ENCODE measurements at places on chromosomes 11 and 22. TPM values are rescaled to one million over a fixed set of nuclear protein-coding genes. Genes with fewer than 3 reads are reported as not detected.

Gene BTG4
- total RNA-seq, result not detected

Gene SCGB1C1
- not detected for total RNA-seq

Gene VSIG10L2
- not detected for total RNA-seq

Gene MPZL3
- 13.7 TPM for total RNA-seq

Gene BIRC3
- total RNA-seq, result 33.9 TPM

Gene OR52K1
- total RNA-seq, result not detected

Gene GRIK4
- not detected for total RNA-seq

Gene SCGB1A1
- not detected for total RNA-seq

Gene MRPL17
- total RNA-seq, result 36.1 TPM

Gene SMC1B
- total RNA-seq, result 0.60 TPM

Gene SYCE3
- total RNA-seq, result not detected

Gene C22orf31
- total RNA-seq, result not detected

Gene DERL3
- 12.0 TPM for total RNA-seq

Gene CHRNA10
- total RNA-seq, result 1.7 TPM

Gene EHD1
- 120 TPM for total RNA-seq

Gene ARHGAP20
- total RNA-seq, result not detected

Gene DCHS1
- total RNA-seq, result 0.38 TPM

Gene FOXRED1
- total RNA-seq, result 36.3 TPM

Gene DRICH1
- 1.0 TPM for total RNA-seq

Gene HBB
- total RNA-seq, result not detected

Gene SCARF2
- 1.9 TPM for total RNA-seq

Gene TUB
- total RNA-seq, result 0.03 TPM

Gene RNF215
- total RNA-seq, result 9.2 TPM

Gene ABTB2
- 0.43 TPM for total RNA-seq

Gene PHLDA2
- 1.5 TPM for total RNA-seq

Gene RAC2
- 967 TPM for total RNA-seq

Gene PLA2G6
- total RNA-seq, result 95.5 TPM

Gene CREB3L1
- total RNA-seq, result not detected

Gene TRPC6
- total RNA-seq, result not detected

Gene MMP8
- not detected for total RNA-seq

Gene OR2D2
- total RNA-seq, result not detected

Gene GPHA2
- total RNA-seq, result not detected

Gene PNPLA3
- total RNA-seq, result 0.15 TPM

Gene DMC1
- 9.6 TPM for total RNA-seq

Gene SMIM38
- 0.07 TPM for total RNA-seq

Gene CABP4
- 3.7 TPM for total RNA-seq

Gene ALKBH3
- 28.7 TPM for total RNA-seq

Gene MAPK11
- total RNA-seq, result 8.9 TPM

Gene TMEM191C
- total RNA-seq, result 2.3 TPM

Gene P2RX6
- 0.48 TPM for total RNA-seq

Gene ANO3
- not detected for total RNA-seq

Gene CASP5
- total RNA-seq, result not detected

Gene SUSD2
- 0.55 TPM for total RNA-seq

Gene GAL3ST1
- not detected for total RNA-seq

Gene KCTD14
- 0.22 TPM for total RNA-seq

Gene KREMEN1
- total RNA-seq, result not detected

Gene RAG2
- total RNA-seq, result not detected

Gene LRP4
- total RNA-seq, result 0.15 TPM

Gene MMP3
- total RNA-seq, result not detected

Gene ST3GAL4
- total RNA-seq, result 6.1 TPM

All from activated naive CD4-positive, alpha-beta T cell treated with anti-CD3 and anti-CD28 coated beads, Interleukin-2, amount 10 ng/mL, durations not matched to agents 5 hours and 36 hours (primary cell).